ENCODE measurements at places on chromosomes 12 and 14.

DNA sequence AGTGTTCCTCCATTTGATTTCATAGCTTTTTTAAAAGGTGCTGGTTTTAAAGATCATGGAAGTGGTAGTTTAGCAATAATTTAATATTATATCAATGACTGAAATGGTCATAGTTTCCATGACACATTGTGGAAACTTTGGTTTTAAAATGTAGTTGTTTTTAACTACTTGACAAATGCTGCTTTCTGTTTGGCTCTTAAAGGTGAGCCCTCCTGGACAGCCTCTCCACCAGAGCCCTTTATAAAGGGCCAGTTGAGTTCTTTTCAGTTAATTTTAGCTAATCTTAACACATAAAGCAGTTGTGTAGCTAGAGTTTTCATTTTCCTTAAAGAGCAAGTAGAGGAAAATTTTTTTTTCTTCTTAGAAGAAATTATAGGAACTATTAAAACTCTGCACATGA, 14.0 kb downstream of the XPOT start:
- DNase-seq, result no peak

DNA sequence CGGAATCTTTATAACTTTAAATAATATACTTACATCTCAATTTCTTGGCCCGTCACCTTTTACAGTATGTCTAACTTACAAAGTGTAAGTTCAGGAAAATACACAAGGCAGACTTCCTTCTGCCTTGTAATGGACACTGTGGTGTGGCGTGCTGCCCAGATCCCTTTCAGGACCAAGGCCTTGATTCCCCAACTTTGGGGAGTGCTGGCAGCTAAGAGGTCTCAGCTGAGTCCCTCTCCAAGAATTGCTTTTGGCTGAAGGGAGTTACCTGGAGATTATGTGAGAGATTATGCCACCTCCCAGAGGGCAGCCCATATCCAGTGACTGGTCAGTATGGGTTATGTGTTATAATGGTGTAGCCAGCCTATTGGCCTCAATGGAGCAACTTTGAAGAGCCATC, 21.2 kb upstream of the BATF start:
- DNase-seq, result no peak

DNA sequence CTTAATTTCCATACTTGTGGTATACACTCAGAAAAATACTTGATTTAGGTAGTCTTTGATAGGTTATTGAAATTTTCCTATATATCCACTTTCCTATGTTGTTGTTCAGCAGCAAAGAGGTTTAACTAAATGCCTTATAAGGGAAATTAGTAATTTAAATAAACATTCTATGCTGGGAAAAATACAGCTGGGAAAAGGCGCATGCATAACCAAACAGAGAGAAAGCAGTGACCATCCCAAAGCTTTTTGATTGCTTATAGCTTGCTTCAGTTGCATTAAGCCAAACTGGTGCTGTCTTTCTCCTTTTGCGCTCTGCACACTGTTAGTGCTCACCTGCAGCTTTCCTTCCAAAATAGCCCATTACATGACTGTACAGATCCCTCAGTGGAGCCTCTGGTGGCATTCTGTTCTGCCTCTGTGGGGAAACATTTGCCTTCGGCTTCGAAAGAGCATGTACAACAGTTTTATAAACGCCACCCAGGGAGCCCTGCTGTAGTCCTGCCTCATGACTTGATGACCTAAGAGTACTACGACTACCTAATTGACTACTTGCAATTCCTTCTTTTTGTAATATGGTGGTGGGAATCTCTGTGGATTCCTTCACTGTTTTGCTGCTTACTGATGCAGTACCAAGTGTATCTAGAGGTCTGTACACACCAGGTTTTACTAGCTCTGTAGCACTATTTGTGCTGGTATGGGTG, 120.8 kb downstream of the RALGAPA1 start:
- DNase-seq, result no peak

DNA sequence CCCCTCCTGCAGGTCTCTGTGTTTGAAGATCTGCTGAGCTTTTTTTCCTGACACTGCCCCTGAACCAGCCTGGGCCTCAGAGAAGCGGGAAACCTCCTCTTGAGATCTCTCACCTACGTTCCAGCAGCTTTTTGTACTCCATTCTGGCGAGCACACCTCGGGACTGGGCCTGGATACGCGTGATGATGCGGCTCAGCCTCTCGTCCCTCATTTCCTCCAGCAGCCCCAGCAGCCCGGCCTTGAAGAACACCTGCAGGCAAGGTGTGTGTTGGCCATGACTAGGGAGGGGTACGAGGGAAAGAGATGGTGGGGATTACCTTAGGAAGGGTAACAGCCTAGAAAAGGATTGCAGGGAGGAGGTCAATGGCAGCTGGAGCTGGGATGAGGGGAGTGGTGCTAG, 10.3 kb downstream of the MYH7 start:
- no peak for DNase-seq

DNA sequence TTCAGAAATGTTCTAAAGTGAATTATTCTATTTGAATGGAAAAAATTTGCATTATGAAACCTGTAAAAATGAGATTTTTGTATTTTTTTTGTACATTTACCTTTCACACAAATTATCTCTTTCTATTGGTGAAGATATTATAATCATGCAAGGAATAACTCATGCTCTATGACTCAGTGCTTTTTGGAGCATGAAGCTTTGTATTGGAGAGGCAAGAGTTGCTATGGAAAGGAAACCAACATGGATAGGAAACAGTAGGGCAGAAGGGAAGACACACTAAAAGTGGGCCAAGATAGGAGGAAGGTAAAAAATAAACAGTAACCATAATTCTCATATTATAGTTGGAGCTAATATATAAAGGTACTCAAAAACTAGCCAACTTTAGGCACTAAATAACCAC, 79.0 kb downstream of the PLCZ1 start:
- DNase-seq, result no peak

DNA sequence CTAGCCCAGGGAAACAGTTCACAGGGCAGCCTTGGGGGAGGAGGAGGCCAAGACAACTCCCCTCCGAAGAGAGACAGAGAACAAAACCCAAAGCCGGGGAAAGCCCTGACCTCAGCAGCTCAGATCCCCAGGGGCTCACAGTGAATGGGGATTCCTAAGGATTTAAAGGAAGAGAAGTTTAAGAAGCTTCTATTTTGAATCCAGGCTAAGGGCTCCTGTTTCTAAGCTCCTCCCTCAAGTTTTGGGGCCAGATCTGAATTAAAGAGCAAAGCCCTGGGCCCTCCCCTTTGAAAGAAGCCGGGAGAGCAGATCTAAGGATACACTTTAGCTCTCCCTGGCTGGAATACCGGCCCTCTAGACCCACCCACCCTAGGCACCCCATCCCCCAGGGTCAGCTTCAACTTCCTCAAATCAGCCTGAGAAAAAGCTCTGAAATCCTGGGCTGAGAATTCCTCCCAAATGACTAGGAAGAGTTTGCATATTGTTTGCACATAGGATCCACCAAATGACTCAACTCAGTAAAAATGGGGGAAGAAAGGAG, 3.9 kb downstream of the KDM2B start:
- DNase-seq, result no peak

DNA sequence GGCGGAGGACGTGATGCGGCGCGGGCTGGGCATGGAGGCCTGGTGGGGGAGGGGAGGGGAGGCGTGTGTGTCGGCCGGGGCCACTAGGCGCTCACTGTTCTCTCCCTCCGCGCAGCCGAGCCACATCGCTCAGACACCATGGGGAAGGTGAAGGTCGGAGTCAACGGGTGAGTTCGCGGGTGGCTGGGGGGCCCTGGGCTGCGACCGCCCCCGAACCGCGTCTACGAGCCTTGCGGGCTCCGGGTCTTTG, 303 bp downstream of the GAPDH start:
- no peak for DNase-seq

- no peak for DNase-seq
Measured at GRCh38 chr12:118751355-118751754, 230.0 kb upstream of the SRRM4 start.

- no peak for DNase-seq
Measured at GRCh38 chr14:23561873-23562821, 5.4 kb downstream of the AP1G2 start.

- DNase-seq, result no peak
Measured at GRCh38 chr12:116672842-116673516, 64.9 kb downstream of the SPRING1 start.

GRCh38 chr14:35534873-35535482, 1.0 kb downstream of the INSM2 start:
- DNase-seq, result peak; percentile 84

GRCh38 chr12:13839365-13840336, 141.8 kb downstream of the GRIN2B start:
- no peak for DNase-seq

GRCh38 chr14:51079489-51079888, 15.4 kb downstream of the TRIM9 start:
- no peak for DNase-seq

GRCh38 chr12:104750061-104750460, 208.0 kb downstream of the SLC41A2 start:
- peak; percentile 43 for DNase-seq

- no peak for DNase-seq
Measured at GRCh38 chr12:2494486-2495192, 300.1 kb upstream of the FKBP4 start.

GRCh38 chr12:2629051-2629450, 165.7 kb upstream of the FKBP4 start:
- DNase-seq, result no peak

- no peak for DNase-seq
Measured at GRCh38 chr14:52227619-52228222, 39.8 kb upstream of the PTGDR start.

DNA sequence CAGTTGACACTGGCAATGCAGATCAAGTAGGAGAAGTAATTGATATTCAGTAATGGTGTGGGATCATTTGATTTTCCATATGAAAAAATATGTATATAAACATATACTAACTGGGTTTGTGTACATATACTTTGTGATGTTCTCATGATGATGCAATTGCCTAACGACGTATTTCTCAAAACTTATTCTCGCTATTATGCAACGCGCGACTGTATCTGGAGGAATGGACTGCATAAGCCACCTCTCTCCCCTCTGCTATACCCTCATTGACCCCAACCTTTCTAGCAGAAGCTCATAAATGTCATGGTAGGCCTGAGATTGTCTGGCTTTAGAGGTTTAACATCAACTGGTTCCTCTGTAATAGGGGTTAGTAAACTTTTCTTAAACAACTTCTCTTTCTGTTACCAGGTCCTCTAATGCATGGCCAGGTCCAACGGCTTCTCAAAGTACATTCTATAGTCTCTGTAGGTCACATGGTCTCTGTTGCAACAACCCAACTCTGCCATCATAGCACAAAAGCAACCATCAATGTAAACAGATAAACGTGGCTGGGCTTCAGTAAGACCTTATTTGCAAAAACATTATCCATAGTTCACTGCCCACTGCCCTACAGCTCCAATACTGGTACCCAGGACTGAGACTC, 59.3 kb downstream of the FOXN3 start:
- DNase-seq, result no peak

- no peak for DNase-seq
Measured at GRCh38 chr12:91523831-91524230, 341.2 kb upstream of the DCN start.

DNA sequence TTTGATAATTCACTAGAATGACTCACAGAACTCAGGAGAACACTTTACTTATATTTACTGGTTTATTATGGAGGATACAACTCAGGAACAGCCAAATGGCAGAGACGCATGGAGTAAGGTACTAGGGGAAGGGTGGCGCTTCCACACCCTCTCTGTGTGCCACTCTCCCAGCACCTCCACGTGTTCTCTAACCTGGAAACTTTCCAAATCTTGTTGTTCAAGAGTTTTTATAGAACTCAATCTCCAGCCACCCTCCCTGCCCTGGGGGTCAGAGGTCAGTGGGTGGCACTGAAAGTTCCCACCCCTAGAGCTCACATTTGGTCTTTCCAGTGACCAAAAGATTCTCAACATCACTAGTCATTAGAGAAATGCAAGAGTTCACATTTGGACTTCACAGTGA, 13.2 kb downstream of the TRIM9 start:
- DNase-seq, result no peak

- no peak for DNase-seq
Measured at GRCh38 chr12:120142231-120142877, 25.8 kb upstream of the RAB35 start.

Measured in activated CD8-positive, alpha-beta memory T cell treated with anti-CD3 and anti-CD28 coated beads, Interleukin-2, amount 50 U/mL, for 48 hours (primary cell).